ENCODE measurements at places on chromosomes 6 and 20.

- DNase-seq: no peak
Observed at GRCh38 chr20:38229376-38230252, 30.9 kb downstream of the KIAA1755 start.

- DNase-seq: peak; percentile 55
Observed at GRCh38 chr20:47196091-47197081, 160.1 kb downstream of the ZMYND8 start.

- DNase-seq: no peak
Observed at GRCh38 chr6:94733066-94733465, 844.3 kb upstream of the MANEA start.

DNA sequence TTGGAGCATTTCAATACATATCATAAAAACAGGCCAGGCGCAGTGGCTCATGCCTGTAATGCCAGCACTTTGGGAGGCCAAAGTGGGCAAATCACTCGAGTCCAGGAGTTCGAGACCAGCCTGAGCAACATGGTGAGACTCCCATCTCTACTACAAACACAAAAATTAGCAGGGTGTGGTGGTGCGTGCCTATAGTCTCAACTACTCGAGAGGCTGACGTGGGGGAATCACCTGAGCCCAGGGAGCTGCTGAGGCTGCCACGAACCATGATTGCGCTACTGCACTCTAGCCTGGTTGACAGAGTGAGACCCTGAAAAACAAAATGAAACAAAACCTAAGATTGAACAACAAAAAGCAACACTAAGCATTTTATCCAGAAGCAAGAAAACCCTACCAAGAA, 47.2 kb downstream of the BACH2 start:
- peak; percentile 6 for DNase-seq

GRCh38 chr6:151175662-151176445, 63.9 kb upstream of the AKAP12 start:
- no peak for DNase-seq

GRCh38 chr6:91278416-91278815, 691.5 kb upstream of the MAP3K7 start:
- no peak for DNase-seq

GRCh38 chr20:18754030-18754652, 59.4 kb upstream of the SCP2D1 start:
- no peak for DNase-seq

GRCh38 chr6:15102241-15102640, 143.6 kb upstream of the JARID2 start:
- DNase-seq: no peak

GRCh38 chr6:42745083-42745639, 742 bp downstream of the TBCC start:
- no peak for DNase-seq

DNA sequence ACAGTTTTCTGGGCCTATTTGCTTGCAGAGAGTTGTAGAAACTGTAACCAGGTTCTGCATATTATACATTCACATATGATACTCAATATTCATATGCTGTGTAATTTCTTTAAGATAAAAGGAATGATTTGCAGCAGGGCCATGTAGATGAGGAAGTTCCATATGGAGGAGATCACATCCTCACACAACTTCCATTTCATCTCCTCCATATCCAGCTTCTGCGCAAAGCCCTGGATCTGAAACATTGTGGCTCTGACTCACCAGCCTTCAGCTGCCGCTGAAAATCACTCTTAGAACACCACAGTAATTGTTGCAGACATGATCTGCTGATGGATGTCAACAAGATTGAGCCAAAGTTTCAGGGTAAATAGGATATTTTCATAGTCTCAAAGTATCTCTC, 57.7 kb downstream of the PXDC1 start:
- no peak for DNase-seq

GRCh38 chr6:42294759-42295158, 77.1 kb upstream of the MRPS10 start:
- no peak for DNase-seq

DNA sequence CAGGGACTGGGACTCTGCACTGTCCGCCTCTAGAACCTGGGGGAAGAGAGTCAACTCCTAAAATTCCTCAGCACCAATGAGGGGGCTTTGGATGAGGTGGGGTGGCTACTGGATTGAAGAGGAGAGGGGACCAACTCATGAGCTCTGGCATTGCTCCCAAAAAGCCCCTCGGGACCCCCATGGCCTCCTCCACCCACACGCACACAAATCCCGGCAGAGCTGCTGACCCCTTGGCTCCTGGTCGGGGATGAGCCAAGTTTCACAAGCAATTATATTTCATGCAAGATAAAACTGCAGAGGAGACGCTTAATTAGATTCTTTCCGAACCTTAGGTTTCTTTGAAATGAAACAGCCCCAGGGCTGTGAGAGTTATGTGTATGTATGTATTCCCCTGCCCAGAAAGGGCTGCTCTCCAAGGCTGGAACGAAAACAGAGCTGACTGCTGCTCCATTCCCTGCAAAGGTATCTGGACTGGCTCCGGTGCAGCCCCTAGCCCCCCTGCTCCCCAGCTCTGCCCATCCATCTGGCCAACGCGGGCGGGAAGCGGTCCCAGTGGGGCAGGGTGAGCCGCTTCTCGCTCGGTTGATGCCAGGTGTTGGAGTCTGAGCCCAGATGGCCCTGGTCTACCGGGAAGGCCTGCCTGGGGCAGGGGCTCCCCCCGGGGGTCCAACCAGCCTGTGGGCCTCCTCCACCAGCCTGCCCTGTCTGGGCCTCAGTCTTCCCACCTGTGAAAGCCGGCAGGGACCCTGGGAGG, 46.8 kb upstream of the STX16 start:
- DNase-seq: no peak

GRCh38 chr20:9352739-9353138, 161.7 kb upstream of the LAMP5 start:
- DNase-seq: no peak

DNA sequence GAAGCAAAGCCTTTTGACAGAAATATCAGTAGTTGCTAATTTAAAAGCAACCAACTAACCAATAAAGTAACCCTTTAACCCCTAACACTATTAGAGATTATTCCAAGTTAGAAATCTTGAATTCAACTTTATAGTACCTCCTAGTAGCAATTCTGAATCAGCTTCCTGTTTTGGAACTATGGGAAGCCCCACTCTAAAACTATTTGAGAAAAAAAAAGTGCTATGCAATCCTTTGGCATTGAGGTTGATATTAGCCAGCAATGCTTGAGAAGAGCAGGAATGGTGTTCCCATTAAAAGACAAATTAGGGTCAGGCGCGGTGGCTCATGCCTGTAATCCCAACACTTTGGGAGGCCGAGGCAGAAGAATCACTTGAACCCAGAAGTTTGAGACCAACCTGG, 306.2 kb upstream of the ZFP64 start:
- no peak for DNase-seq

DNA sequence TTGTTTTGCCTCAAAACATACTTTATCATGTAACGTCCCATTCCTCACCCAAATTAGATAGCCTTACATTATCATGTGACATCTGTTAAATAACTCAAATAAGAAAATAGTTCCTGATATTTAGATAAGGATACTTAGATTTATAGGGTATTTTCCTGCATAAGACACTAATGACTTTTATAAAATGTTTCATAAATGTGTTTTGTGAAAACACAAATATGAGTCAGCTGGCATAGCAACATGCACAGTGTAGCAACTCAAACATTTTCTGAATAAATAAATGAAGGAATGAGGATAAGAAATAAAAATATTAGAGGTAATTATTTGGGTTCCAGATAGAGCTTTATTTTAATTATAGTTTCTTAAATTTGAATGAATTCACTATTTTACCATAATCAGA, 460.4 kb upstream of the PLCB4 start:
- no peak for DNase-seq

GRCh38 chr20:53412577-53413185, 181.0 kb downstream of the ZNF217 start:
- DNase-seq: no peak

- no peak for DNase-seq
Observed at GRCh38 chr20:24450624-24451376, 18.6 kb upstream of the SYNDIG1 start.

GRCh38 chr6:161272635-161273273, 1.1 kb downstream of the AGPAT4 start:
- DNase-seq: no peak

GRCh38 chr6:145562771-145563615, 172.3 kb downstream of the EPM2A start:
- no peak for DNase-seq

DNA sequence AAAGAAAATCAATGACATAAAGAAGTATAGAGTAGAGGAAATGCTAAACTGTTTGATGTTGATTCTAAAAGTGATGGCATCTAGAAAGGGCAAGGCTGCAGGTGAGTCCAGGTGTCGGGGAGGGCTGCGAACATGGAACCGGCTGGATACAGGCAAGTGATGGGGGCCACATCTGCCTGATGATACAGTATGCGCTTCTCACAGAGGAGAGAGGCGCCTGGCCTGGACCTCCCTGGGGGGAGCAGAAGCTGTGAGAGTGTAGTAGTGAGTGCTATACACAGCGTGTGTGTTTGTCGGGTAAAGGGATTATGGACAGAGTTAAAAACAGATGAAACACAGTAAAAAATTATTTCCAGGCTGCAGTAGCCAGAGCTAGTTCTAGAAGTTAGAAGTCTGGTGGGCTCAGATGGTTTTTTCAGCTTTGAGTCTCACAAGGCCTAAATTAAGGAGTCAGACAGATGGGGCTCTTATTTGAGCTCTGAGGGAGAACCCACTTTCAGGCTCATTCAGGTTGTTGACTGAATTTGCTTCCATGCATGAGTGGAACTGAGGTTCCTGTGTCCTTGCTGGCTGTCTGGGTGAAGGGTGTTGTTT, 195.8 kb upstream of the ARG1 start:
- DNase-seq: no peak

GRCh38 chr20:63220696-63221399, 4.9 kb upstream of the YTHDF1 start:
- no peak for DNase-seq

DNA sequence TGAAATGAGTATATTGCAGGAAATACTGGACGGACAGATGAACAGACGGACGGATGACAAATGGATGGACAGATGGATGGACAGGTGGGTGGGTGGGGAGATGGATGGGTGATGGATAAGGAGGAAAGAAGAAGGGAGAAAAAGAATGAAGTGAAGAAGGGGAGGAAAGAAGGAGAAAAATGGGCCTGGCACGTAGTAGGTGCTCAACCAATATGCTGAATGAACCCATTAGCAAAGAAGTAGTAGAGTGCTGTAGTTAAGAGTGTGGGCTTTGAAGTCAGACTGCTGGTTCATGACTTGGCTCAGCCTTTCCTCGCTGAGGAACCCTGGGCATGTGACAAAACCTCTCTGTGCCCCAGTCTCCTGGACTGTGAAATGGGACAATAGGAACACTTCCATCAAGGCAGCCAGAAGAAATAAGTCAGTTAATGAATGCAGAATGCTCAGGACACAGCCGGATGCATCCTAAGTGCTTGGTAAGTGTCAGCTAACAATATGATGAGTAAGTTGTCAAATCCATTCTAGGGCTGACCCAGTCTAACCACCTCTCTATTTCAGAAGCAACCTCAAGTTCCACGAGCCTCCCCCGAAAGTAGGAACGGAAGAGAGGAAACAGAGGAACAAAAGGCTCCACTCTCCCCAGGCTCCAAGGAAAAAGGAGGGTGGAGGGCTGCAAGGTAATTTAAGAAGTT, 37.9 kb downstream of the PREX1 start:
- DNase-seq: no peak

DNA sequence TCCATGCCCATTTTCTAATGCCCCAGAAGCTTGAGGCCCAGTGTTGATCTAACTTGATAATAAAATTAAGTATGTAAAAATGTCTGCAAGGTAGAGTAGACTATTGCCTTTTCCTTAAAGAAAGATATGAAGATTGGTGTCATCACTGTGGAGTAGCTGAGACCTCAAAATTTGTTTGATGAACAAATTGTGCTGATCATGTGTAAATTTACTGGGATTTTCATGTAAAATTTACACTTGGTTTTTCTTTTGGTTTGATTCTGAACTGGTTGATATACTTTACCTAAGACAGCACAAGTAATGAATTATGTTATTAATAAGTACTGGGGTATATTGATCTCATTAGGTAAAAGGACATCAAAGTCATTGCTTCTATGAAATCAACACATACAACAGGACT, 207.3 kb downstream of the COL19A1 start:
- DNase-seq: no peak

DNA sequence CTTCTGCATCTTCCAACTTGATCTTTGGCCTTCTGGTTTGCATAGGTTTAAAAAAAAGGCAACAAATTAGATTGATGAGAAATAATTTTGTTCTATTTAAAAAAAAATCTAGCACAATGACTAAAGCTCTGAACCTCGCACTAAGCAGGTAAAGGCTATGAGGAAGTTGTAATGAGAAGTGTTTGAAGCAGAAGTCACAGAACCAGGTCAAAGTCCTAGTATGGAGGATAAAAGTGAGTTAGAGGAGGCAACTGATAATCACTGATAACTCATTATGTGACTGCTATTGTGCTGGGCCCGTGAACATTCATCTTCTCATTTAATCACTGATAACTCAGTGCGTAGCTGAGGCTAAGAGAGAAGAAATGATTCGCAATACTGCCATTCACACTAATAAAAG, 46.1 kb upstream of the GFRAL start:
- DNase-seq: no peak

GRCh38 chr6:14635934-14636591, 518.5 kb downstream of the CD83 start:
- DNase-seq: no peak

GRCh38 chr6:168865-169455, 123.3 kb upstream of the DUSP22 start:
- DNase-seq: no peak

DNA sequence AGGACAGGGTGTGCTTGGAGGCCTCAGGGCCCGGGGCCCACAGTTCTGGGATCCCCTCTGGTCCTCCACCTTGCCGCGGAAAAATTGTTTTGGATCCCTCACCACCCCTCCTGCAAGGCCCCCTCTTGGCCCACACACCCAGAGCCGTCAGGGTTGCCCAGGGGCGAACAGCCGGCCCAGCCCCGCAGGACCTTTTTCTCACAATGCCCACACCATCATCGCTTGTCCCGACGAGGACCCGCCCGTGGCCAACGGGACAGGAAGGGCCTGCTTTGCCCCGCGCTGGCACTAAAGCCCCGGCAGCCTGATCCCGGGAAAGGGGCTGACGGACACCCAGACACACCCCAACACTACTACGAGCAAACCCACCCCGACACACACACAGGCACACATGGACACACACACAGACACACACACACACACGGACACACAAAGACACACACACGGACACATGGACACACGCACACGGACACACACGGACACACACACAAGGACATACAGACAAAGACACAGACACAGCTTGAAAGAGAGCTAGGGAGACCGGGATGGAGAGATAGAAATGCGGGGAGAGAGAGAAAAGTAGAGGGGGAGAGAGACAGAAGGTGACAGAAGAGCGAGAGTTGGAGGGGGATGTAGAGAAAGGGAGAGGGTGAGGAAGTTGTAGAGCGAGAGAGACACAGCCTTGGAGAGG, 1493.5 kb upstream of the DEFB115 start:
- no peak for DNase-seq

DNA sequence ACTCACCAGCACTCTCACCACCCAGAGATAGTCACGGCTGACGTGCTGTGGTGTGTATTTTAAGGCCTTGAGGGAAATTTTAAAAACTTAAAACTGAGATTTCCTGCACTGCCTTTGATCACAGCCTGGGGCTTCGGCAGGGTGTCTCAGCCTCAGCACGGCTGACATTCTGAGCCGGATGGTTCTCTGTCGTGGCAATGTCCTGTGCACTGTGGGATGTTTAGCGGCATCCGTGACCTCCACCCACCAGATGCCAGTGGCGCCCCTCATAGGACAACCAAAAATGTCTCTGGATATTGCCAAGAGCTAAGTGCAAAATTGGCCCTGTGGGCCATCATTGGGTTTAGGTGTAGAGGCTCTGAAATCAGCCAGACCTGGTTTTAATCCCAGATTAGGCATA, 142.2 kb upstream of the KCNG1 start:
- no peak for DNase-seq

GRCh38 chr6:39199231-39199940, 29.9 kb downstream of the KCNK5 start:
- DNase-seq: no peak

Measured in effector CD8-positive, alpha-beta T cell (primary cell).